ENCODE measurements at places on chromosomes 11 and 22. TPM values are rescaled to one million over a fixed set of nuclear protein-coding genes. Genes with fewer than 3 reads are reported as not detected.

DNA sequence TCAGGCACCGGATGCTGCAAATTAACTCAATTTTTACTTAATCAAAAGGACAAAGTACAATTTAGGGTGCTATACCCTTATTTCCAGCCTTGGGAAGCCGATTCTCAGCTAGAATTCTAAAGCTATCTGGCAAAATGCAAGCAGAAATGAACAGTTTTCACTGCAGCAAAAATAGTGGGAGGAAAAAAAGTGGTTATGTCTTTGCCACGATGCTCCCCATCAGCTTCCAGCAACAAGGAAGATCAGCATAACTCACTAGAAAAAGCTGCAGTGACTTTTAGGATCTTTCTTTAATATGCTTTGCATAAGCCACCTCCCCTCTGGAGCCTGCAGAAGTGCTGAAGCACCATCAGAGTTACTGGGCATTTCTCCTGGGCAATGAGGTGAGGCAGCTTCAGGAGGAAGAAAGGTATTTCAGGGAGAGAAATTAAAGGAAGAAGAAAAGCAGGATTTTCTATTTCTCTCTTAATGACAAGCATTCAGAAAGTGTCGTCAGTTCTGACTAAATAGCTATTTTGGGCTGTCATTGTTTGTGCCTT, 702.9 kb downstream of the DLG2 start:
- no peak for DNase-seq

GRCh38 chr11:44243595-44244343, 66.2 kb downstream of the ALX4 start:
- no peak for DNase-seq

GRCh38 chr11:108857382-108857781, 192.5 kb downstream of the DDX10 start:
- peak; percentile 66 for DNase-seq

- DNase-seq = no peak
These were observed 6.0 kb upstream of the FGF3 start for GRCh38 chr11:69825037-69825834.

XBP1 gene
- 140 TPM for total RNA-seq

CD81 gene
- total RNA-seq = 512 TPM

PUS3 gene
- total RNA-seq = 5.3 TPM

RIMBP3C gene
- total RNA-seq = not detected

SLC17A6 gene
- total RNA-seq = not detected

UPK3A gene
- not detected for total RNA-seq

Data from heart right ventricle (tissue), 16 donors.